ENCODE measurements at places on chromosomes 12 and 14.

- no peak for DNase-seq
These were observed 5.5 kb downstream of the NDRG2 start for GRCh38 chr14:21019366-21019765.

- DNase-seq, result no peak
These were observed 178.5 kb downstream of the C12orf42 start for GRCh38 chr12:103317220-103317619.

GRCh38 chr12:64983771-64984278 is 137.3 kb downstream of the WIF1 start:
- no peak for DNase-seq

GRCh38 chr12:57893431-57894353 is 47.2 kb upstream of the CTDSP2 start:
- DNase-seq, result peak; percentile 88

DNA sequence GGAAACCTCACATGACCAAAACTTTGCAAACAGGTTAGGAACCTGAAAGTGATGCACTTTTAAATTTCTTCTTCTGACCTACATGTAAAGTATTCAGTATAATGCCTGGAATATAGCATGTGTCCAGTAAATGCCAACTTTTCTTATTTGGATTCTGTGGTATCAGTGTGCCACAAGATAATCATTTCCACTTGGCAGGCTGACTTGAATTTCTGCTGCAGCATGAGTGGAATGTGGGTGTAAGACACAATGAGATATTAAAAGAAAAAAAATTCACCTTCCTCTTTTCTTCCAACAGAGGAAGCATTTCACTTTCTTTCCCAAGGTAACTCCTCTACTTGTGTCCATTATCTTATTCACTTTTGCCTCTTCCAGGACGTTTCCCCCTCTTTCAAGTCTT is 141.9 kb upstream of the PRKD1 start:
- DNase-seq, result no peak

DNA sequence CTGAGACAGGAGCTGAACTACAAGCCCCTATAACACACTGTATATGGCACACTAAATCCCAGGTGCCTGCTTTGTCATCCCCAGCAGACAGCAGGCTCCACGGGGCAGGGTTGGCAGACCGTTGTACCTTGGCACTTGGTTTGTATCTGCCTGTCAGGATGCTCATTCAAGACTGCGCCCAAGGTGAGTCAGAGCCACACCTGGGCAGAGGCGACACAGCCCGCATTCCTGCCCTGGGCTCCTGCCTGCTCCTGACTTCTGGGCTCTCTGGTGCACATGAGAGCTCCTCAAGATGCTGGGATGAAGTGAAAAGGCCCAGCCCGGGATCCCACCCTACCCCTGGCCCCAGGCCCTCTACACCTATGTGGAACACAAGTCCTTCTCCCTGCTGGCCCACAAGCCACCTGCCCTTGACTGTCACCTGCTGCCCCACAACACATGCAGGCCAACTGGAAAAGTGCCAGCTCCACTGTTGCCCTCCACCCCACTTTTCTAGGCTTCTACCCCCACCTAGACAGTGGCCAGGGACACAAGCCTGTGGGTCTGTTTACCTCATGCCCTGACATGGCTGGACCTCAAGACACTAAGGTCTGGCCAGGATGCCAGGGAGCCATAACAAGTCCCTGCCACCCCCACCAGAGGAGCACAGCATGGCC is 30.8 kb upstream of the PNMA1 start:
- DNase-seq, result no peak

GRCh38 chr12:24599736-24600135 is 349.2 kb downstream of the BCAT1 start:
- no peak for DNase-seq

DNA sequence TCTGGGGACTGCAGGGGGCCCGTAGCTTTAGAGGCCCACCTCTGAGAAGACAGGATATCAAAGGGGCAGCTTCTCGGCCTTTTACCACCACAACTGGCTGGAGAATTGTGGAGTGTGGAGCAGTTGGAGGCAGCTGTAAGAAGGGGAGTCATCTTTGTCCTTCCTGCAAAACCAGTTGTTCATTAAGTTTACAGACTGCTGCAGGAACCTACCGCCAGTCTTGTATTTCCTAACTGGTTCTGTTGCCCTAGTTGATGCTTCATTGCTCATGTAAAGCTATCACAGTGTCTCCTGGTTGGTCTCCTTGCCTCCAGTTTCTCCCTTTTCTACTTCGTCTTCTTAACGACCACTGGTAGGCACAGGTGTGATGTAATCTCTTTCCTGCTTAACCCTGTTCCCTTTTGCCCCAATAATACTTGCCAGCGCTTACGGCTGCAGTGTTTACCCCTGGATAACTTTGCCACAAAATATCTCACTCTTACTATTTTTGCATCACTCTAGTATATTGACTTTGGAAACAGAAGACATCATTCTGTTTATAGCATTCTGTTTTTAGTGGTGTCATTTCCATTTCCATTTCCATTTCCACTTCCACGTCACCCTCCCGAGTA is 11.9 kb downstream of the ESPL1 start:
- DNase-seq, result no peak

DNA sequence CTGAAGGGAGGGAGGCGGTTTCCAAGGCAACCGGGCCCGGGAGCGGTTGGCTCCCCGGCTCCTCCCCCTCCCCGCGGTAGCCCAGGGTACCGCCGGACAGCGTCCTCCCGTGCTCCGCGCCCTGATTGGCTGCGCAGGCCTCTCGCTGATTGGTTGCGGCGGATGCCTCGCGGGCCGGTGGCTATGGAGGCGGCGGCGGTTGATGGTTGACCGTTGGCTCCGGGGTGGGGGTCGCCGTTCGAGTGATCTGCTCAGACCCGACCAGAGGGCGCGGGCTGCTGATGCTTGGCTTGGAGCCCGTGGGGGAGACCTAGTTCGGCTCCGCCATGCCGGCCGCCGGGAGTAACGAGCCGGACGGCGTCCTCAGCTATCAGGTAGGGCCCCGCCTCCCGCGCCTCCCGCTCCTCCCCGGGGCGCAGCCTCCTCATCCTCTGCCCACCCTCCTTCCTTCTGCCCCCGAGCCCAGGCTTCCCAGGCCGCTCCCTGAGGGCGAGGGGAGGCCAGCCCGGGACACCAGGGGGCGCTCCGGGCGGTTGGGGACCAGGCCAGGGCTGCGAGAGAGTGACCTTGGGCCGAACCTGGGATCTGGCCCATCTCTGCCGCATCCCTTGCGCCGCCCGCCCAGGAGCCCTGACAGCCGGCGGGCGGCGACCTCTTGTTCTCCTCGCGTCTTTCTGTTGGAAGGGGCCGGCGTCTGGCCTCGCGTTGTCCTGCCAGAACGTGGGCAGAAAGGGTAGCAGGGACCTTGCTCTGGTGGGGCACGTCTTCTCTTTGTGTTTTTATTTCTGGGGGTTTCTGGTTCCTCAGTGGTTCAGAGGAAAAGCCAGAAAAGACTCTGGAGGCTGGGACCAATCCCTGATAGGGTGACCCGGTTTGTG is at the start of gene SLC4A8:
Gene SLC4A8 (plus strand): TSS at position 170 of the 878 bp plus-strand sequence. CDS start 157 bp downstream, at position 327.
- peak; percentile 75 for DNase-seq

DNA sequence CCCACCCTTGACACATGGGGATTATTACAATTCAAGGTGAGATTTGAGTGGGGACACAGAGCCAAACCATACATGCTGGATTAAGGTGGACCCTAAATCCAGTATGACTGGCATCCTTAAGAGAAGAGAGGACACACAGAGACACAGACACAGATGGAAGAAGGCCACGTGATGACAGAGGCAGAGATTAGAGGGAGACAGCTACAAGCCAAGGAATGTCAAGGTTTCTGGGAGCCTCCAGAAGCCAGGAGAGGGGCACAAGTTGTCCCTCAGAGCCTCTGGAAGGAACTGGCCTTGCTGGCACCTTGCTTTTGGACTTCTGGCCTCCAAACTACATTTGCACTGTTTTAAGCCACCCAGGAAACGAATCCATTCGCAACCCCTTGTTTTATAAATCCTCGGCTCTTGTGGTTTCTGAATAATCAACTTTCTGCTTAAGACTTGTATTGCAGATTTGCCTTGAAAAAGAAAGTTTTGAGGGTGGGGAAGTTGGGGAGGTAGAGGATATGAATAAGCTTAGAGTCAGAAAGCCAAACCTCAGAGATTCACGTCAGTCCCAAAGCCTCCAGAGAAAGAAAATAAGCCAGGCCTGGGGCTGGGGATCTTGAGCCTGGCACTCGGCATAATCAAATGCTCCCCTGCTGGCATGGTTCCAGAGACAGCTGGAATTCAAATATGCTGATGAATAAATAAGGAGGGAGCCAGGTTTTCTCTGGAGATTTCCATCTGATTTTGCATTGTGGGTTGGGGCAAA is 224.2 kb upstream of the PWP1 start:
- DNase-seq, result no peak

DNA sequence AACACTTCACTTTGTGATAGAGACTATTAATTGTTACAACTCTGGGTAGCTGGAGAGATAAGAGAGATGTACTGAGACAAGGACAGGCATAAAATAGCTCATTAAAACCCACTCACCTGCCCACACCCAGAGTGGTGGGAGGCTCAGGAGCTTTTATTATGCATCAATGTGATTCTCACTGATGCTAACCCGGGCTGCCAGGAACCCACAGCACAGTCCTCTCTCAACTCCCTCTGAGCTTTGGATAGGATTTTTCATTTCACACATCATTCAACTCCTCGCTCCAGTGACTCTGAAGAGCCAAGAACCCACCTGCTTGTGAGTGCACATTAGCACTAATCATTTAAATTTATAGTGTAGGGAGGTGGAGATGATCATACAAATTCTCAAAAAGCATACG is 827.9 kb downstream of the FLRT2 start:
- DNase-seq, result peak; percentile 10

DNA sequence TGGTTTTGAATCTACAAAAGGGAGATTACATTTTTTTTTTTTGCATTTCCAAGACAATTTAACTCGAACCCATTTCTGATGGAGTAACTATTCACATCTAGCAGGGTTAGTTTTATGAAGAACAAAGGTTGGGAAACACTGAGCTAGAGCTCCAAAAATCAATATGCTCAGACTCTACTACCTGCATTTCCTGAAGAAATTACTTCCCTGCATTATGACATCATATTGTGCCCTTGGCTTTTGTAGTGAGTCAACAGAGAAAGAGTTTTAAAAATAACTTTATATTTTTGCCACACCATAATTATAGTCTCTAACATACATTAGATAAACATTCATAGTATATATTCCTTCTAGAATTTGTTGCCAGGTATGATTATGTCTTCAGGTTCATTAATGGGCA is 14.8 kb downstream of the GRIP1 start:
- no peak for DNase-seq

DNA sequence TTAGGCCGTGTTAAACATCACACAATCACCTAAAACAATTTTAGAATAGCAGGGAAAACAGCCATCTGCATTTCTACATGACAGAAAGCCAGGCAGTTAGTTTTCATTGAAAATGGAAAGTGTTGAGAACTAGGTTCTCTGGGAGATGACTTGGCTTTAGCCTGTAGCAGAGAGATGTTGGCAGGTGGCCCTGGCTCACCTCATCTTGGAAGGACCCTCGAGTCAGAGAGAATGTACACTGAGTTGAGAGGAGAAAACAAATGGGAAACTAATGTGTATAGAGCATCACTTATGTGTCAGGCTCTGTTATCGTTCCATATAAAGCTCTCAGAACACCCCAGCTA is 51.9 kb downstream of the SUSD6 start:
- no peak for DNase-seq

DNA sequence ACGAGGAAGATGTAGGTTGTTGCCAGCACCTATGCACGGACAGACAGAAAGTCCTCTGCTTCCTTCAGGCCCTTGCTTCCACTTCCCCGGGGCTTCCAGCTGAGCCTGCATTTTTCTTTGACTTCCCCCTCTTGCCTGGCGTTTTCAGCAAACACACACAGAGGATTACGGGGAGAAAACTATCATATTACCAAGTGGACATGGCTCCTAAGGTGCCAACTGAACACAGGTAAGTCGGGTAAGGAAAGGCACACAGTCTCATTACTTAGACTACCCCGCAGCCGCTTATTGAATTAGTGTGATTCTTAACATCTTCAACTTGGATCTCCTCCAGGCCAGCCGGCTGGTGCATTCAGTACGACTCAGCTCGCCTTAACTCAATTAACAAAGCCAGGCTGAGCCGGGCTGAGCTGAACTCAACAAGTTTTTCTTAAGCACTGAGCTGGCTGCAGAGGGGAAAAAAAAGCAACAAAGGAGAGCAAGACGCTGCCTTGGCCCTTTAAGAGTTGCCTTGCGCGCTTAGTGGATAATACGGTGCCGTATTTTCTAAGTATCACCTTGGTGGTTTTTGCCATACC is 19.2 kb upstream of the MAP1LC3B2 start:
- DNase-seq, result peak; percentile 69

- DNase-seq, result no peak
These were observed 43.5 kb downstream of the IPO8 start for GRCh38 chr12:30652034-30652696.

DNA sequence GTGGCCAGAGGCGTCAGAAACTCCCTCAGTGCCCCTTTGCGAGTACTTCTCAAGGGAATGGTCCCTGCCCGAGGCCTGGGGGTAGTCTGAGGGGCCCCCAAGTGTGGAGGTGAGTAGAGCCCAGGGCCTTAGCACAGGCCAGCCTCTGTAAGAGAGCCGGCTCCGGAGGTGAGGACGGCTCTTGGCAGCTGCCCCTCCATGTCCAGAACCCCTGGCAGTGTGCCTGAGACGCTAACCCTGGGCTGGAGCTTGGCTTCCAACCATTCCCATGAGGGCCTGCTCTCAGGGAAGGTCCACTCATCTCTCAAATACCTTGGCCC is 61.7 kb downstream of the PRMT8 start:
- no peak for DNase-seq

DNA sequence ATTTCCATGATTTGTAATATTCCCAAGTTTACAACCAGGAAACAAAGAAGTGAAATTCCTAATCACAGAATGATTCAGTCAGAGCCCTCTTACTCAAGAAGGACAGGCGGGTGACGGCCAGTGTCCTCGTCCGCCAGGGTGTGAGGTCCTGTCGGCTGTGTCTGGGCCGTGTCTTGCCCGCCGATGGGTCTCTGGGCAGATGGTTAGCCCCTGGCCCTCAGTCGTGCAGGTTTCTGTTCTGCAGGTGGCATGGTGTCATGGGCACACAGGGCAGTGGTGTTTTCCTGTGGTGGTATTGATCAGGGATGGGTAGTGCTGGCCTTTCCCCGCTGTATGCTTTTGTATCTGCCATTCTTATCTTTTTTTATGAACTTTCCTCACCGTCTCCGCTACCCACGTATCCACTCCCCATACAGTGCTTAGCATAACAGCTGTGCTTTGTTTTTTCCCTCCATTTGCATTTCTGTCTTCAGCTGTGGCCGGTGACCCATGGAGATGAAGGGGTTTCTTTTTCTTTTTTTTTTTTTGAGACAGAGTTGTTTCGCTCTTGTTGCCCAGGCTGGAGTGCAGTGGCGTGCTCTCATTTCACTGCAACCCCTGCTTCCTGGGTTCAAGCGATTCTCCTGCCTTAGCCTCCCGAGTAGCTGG is 100.7 kb downstream of the TSPAN9 start:
- no peak for DNase-seq

DNA sequence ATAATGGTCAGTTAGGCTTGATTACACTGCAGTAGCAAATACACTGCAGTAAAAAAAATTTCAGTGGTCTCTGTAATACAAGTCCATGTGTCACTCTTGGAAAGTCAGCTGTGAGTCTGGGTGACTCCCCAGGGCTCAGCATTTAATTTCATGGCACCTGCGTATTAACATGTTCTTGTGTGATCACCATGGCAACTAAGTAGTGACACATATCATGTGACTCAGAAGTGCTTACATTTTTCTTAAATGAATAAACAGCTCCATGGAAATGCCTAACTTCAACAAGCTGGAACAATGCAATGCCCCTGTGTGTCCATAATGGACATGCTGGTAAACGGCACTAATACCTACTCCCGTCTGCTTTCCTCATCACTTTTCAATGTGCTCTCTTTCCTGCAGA is 88.5 kb upstream of the ANO4 start:
- DNase-seq, result no peak
